Caki2 (cell line): ENCODE measurements at places on chromosomes 11 and 22.
A peak's percentile ranks its signal among the peaks of the same experiment; 100 is the strongest.

- no peak for DNase-seq
Observed at GRCh38 chr11:120089036-120090001, 48.6 kb downstream of the TRIM29 start.

GRCh38 chr11:120978701-120979100 lies 45.2 kb upstream of the TBCEL start:
- DNase-seq = no peak

DNA sequence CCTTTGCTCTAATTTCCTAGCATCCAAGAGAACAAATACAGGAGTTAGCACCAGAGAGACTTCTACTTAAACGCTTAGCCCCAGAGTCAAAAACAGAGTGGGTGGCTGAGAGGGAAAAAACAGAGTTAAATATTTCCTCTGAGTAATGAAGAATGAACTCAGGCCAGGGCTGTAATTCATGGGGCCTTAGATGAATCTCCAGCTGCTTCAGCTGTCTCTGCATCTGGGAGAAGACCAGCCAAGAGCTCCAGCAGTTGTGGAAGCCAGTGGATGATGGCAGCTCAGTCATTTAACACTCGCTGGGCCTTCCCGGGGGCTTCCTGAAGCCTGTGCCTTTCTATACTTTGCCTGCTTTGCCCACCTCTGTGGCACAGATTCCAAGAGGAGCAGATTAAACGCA lies 5.7 kb upstream of the ADAMTS15 start:
- DNase-seq = no peak

DNA sequence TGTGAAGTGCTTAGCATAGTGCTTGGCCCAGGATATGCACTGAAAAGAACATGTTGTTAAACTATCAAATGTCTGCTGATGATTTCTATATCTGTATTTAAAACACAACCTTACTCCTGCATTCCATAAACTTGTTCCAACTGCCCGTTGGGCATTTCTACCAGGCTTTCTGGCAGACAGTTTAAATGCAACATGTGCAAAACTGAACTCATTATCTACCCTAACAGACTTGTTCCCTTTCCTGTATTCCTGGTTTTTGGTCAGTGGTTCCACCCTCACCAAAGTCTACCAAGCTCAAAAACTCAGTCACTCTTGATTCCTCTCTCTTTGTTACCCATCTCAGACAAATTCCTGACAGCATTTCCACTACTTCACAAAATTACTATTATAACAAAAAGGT lies 6.5 kb upstream of the RAB38 start:
- DNase-seq = no peak

DNA sequence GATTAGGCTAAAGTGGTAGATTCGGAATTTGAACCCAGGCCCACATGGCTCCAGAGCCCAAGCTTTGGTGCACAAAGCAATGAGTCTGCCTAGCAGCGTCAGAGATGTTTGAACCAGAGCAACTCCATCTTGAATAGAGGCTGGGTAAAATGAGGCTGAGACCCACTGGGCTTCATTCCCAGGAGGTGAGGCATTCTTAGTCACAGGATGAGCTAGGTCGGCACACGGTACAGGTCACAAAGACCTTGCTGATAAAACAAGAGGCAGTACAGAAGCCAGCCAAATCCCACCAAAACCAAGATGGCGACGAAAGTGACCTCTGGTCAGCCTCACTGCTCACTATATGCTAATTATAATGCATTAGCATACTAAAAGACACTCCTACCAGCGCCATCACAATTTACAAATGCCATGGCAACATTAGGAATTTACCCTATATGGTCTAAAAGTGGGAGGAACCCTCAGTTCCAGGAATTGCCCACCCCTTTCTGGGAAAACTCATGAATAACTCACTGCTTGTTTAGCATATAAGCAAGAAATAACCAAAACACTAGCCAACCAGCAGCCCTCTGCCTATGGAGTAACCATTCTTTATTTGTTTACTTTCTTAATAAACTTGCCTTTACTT lies 40.3 kb upstream of the DAGLA start:
- no peak for DNase-seq

DNA sequence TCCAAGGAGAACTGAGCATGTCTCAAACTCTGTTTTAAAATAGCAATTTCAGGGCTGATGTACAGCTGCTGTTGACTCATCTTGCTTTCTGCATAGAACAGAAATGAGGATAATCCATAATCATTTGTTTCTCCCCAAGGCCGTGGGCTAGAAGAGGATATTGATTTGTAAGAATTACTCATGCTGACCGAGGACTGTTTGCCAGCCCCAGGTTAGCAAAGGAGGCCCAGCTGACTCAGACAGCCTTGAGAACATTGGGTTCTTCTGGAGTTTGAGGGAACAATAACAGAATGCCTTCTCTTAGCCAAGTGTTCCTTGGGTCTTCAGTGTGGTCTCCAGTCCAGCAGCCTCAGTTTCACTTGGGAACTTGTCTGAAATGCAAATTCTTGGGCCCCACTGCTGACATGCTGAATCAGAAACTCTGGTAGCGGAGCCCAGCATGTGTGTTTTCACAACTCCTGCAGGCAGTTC lies 92.0 kb downstream of the ZC3H12C start:
- no peak for DNase-seq

DNA sequence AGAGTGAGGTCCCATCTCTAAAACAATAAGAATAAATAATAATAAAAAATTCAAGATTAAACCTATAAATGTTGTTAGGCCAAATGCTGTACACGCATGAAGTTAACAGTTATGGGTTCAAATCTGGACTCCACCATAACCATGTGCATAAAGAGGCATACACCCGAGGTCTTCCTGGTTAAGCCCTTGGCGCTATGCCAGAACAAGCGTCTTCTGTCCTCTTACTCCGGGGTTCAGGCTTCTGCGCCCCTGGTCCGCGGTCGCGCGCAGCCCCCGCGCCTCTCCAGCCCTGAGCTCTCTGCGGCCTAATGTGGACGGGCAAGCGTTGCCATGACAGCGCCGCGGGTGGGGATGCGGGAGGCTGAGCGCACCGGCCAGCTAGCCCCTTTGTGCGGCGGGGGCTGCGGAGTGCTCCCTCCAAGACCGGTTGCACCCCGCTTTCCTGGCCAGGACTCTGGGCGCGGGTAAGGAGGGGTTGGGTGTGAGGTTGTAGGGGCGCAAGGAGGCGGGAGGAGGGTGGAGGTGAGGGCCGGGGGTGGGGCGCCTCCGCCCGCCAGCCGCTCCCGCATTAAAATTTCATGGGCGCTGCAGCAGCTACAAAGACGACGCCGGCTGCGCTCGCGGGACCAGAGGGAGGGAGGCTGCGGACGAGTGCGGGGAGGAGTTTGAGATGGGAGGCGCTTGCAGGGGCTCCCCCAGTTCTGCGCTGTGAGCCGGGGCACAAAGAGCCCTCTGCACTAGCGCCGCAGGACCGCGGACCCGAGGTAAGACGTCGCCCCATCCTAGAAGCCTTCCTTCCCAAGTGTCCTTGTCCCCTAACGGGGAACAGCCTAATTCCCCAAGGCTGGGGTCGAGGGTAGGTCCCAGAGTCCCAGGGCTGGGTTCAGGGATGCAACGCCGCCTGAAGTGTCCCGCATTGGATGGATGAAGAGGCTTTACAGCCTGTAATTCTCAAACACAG lies at the start of gene MIAT:
Gene MIAT, plus strand, starts transcription at position 698 of the 961 bp plus-strand sequence.
- no peak for DNase-seq

DNA sequence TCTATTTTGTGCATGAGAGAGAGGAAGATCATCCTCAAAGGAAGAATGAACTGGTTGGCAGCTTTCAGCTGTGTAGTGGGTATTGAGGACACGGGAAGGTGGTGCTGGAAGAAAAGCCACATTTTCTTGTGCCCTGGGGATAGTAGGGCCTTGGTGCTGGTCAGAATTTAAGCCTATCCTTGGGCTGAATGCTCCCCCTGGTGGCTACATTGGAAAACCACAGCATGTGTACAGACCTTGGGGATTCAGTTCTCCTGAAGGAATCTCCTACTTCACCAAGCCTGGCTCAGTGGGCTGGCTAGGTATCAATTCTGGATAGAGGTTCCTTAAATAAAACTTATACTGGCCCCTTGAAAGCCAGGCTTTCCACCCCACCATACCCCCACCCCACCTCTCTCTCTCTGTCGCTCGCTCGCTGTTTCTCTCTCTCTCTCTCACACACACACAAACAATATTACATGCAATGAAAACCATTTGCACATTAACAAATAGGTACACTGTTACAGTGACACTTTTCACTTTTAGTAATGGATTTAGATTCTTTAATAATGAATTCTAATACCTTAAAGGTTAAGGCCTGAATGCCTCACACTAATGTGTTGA lies 2.8 kb upstream of the OR51M1 start:
- DNase-seq = peak; percentile 10

DNA sequence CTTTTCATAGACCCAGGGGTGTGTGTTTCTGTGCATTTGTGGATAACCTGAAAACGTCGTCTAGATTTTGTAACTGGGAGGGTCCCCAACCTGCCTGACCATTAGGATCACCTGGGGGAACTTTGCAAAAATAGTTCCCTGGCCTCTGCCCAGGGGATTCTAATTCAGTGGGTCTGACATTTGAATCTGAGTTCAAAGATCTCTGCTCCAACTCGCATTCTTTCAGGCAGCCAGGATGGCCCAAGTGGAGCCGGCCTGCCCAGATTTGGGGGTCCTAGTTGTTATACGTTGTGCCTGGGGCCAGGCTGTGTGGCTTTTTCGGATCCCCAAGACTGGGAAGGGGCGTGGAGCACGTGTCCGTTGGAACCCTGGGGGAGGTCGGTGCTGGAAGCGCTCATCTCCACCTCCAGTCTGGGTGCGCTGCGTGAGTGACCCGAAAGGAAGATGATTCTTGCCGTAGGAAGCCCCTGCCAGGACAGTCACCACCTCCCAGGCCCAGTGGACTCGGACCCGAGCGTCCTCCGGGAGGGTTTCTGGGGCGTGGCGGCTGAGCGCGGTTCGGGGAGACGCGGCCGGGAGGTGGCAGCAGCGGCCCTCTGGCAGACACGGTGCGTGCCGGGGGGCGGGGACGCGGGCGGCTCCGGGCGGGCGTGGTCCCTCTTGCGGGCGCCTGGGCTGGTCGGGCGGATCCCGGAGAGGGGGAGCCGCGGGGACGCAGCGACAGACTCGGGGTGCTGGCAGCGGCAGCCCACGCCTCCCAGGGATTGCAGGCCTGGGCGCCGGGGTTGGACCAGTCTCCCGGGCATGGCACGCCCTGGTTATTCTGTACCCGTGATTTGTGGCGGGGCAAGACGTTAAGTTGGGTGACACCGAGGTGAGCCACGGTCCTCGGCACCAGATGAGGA lies 29.2 kb upstream of the PLET1 start:
- peak; percentile 60 for DNase-seq

- no peak for DNase-seq
Observed at GRCh38 chr11:75241906-75242644, 1.5 kb downstream of the TPBGL start.

- no peak for DNase-seq
Observed at GRCh38 chr22:44372611-44373010, 59.9 kb upstream of the SHISAL1 start.

DNA sequence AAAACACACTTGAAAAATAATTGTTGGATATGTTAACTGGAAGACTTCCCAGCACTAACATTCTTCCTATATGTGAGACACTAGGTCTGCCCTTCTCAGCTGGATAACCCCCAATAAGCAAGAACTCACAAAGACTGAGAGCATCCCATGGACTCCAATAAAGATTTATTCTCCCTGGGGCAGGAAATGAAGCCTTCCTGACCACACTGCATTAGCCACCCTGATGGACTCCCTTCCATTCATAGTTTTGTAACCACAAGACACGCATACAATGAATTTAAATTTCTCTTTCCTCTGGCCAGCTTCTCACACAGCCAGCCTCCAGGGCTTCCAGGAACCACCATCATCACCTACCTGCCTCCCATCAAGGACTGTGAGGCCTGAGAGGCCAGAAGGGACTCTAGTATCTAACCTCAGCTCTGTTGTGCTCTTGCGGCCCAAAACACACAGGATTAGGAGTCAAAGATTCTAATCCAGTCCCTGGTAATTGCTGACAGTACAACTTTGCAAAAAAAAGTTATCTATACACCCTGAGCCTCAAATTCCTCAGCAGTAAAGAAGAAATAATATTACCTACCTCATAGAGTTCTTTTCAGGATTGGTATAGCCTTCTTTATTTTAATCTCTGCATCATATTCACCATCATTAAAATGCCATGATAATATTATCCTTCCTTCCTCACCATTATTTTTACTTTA lies 45.6 kb upstream of the GDPD4 start:
- no peak for DNase-seq

DNA sequence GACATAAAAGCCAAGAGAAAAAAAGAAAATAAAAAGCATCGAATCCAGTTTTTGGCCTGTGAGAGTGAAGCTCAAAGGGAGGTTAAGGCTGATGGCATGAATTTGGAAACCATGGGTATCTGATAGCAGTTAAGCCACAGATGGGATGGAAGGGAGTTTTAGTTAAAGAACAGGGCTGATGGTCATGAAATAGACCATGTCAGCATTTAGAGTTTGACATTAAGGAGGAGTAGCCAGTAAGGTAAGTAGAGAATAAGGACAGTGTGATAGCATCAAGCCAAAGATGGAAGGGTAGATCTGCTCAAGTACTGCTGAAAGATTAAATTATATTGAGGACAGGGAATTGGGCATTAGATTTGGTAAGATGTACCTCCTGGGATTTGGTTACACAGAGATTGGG lies 826.5 kb downstream of the NTM start:
- no peak for DNase-seq

GRCh38 chr11:74025467-74026166 lies 16.7 kb upstream of the UCP3 start:
- peak; percentile 37 for DNase-seq

DNA sequence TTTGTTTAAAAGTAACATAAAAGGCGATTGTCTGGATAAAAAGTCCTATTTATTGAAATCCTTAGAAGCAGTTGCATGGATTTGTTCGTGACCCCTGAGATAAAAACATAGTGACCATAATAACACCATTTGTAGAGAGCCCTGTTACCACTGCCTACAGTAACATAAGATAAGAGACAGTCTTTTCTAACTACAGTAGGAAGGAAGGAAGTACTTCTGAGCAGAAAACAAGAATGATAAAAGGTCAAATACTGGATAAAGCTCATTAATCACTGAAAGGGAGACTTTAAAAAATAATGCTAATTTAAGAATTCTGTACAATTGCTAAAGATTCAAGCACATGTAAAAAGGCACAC lies 47.1 kb upstream of the SOX6 start:
- DNase-seq = no peak

DNA sequence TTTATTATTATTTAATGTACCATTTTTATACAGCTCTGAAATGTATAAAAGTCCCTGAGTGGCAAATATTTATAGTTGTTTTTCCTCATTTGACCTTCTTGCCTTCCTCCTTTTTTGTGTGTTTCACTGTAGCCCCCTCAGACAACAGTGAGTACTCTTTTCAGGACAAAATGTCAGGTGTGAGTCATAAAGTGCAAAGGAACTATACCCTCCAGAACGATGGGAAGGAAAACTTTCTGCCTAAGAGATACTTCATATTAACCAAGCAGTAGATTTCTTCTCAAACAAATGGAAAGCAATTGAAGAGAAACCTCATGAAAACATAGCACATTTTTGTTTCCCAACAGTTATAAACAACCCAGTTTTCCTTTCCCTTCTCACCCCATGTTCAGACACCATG lies 16.1 kb upstream of the MS4A7 start:
- no peak for DNase-seq

GRCh38 chr11:22730319-22730718 lies 63.9 kb downstream of the GAS2 start:
- no peak for DNase-seq
